ENCODE measurements at places on chromosomes 3 and 15. TPM values are rescaled to one million over a fixed set of nuclear protein-coding genes. Genes with fewer than 3 reads are reported as not detected.

DNA sequence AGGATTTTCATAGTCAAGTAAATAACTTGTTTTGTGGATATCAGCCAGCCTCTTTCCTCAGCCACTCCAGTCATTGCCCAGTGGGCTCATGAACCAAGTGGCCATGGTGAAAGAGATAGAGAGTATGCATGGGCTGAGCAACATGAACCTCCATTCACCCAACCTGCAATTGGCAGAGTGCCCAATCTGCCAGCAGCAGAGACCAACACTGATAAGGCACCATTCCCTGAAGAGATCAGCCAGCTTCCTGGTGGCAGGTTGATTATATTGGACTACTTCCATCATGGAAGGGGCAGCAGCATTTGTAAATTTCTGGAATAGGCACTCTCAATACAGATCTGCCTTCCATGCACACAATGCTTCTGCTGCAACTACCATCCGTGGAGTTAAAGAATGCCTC lies 10.3 kb upstream of the MCF2L2 start:
- peaks cover 26% of the 10 kb centered on the region for H3K27me3 ChIP-seq
- H3K4me1 ChIP-seq, result peaks cover 39% of the 10 kb centered on the region
- H3K27ac ChIP-seq, result no peak overlapping the region
- H3K36me3 ChIP-seq, result peaks cover 12% of the 10 kb centered on the region

- no peak overlapping the region for H3K27ac ChIP-seq
- H3K4me3 ChIP-seq, result no peak overlapping the region
Measured at GRCh38 chr3:24370352-24371090, 124.1 kb downstream of the THRB start.

GRCh38 chr3:89533275-89533674 lies 425.9 kb downstream of the EPHA3 start:
- H3K4me1 ChIP-seq, result peaks cover 17% of the 10 kb centered on the region
- H3K36me3 ChIP-seq, result peaks cover under 1% of the 10 kb centered on the region
- no peak overlapping the region for H3K27ac ChIP-seq

DNA sequence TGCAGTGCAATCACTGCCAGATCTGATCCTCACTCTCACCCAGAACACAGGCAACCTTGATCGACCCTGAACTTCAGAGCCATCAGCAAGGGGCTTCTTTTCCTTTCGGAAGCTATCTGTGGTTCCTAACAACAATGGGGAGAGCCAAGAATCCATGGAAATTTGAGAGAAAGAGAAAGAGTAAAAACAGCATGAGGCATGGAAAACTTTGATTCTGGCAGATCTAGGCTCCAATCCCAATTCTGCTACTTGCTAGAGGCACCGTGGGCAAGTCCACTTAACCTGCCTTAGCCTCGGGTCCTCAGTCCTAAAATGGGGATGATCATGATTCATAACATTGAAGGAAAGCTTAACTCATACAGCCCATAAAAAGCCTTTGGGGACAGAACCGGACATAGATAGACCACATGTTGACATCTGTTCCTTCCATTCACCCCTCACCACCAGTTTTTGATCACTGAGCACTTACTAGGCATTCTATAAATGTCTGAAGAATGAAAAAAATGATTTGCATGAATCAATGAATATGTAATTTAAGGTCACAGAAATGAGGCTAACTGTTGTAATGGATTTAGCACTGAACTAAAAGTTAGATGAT lies 605.7 kb upstream of the CFAP20DC start:
- H3K4me3 ChIP-seq, result no peak overlapping the region
- no peak overlapping the region for H3K27ac ChIP-seq
- H3K27me3 ChIP-seq, result no peaks in the 10 kb centered on the region

DNA sequence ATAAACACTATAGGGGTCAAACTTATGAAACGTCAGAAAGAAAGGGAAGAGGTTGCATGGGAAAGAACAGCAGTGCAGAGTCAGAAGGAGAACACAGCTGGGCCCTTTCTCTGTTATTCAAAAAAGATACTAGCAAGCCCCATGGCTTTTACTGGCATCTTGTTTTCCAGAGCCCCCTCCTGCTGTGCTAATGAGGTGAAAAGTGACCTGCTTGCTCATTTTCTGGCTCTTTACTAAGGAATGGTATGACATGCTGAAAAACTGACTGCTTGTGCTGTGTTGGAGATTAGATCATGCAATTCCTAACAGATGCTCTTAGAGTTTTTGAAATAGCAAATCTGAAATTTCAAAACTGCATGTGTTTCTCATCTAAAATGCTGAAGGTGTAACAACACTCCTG lies 541.6 kb upstream of the ALCAM start:
- H3K36me3 ChIP-seq, result peaks cover 42% of the 10 kb centered on the region
- H3K27ac ChIP-seq, result peak overlapping the region; percentile 77
- DNase-seq, result peak; percentile 57

DNA sequence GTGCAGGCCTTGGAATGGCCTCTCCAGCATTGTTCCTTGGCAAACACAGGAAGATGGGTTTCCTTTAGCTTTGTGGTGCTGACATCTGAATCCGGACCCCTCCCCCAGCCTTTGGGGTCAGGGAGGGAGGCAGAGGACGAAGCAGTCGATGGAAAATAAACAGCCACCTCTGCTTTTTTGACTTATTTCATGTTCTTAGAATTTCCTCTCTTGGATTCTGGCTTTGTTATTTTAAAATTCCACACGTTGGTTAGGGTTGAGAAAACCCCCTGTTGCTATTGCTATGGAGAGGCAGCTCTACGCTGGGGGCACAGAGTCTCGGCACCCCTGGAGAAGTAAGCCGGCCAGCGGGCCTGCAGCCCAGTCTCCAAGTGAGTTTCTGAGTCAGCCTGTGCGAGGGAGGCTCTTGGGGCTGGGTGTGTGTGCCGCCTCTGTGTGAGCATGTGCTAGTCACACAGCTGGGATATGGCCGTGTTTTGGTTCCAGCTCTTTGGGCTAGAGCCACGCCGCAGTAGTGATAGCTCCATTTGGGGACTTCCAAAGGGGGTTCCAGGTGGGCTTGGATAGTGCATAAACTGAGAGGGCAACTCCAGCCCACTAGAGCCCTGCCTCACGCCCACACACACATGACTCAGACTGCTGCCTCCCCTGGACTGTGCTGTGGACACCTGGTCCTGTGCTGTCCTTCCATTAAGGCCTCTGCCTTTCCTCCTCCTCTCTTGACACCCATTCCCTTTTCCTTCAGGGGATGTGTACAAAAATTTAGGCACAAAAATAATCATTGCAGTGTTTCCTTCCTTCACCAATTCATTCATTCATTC lies 58.8 kb downstream of the AMOTL2 start:
- H3K27ac ChIP-seq, result no peak overlapping the region
- peaks cover 26% of the 10 kb centered on the region for H3K4me1 ChIP-seq
- H3K36me3 ChIP-seq, result no peaks in the 10 kb centered on the region
- H3K27me3 ChIP-seq, result peaks cover 20% of the 10 kb centered on the region

GRCh38 chr3:196966526-196967401 lies 1.9 kb downstream of the PIGZ start:
- H3K4me1 ChIP-seq, result peaks cover 10% of the 10 kb centered on the region
- DNase-seq, result peak; percentile 66
- peak overlapping the region; percentile 66 for H3K4me3 ChIP-seq
- H3K27me3 ChIP-seq, result peaks cover 85% of the 10 kb centered on the region

DNA sequence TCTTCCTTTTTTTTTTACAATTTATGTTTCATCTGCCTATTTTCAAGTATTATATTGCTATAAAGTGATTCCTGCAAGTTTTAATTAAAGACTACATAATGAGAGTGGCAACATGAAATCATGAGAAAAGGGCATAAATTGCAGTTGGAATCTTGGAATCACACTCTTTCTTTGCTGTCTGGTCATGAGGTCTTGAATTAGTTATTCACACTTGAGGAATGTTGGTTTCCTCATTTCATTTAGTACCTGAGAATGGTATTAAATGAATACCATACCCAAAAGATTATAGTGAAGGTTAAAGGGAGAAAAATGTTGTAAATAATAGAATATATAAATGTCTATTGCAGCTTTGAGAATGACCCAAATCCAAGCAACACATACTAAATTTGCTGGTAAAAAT lies 25.8 kb upstream of the CNTN3 start:
- no peaks in the 10 kb centered on the region for H3K27me3 ChIP-seq
- H3K4me3 ChIP-seq, result no peak overlapping the region
- no peak for DNase-seq
- no peak overlapping the region for H3K27ac ChIP-seq

GRCh38 chr3:140509534-140509933 lies 168.3 kb upstream of the TRIM42 start:
- peaks cover 62% of the 10 kb centered on the region for H3K4me1 ChIP-seq
- DNase-seq, result peak; percentile 33
- H3K27me3 ChIP-seq, result no peaks in the 10 kb centered on the region
- no peaks in the 10 kb centered on the region for H3K36me3 ChIP-seq

- H3K4me3 ChIP-seq, result no peak overlapping the region
- H3K27ac ChIP-seq, result no peak overlapping the region
- H3K4me1 ChIP-seq, result peaks cover 25% of the 10 kb centered on the region
- H3K36me3 ChIP-seq, result no peaks in the 10 kb centered on the region
Measured at GRCh38 chr15:74168711-74169126, 4.8 kb upstream of the ISLR start.

DNA sequence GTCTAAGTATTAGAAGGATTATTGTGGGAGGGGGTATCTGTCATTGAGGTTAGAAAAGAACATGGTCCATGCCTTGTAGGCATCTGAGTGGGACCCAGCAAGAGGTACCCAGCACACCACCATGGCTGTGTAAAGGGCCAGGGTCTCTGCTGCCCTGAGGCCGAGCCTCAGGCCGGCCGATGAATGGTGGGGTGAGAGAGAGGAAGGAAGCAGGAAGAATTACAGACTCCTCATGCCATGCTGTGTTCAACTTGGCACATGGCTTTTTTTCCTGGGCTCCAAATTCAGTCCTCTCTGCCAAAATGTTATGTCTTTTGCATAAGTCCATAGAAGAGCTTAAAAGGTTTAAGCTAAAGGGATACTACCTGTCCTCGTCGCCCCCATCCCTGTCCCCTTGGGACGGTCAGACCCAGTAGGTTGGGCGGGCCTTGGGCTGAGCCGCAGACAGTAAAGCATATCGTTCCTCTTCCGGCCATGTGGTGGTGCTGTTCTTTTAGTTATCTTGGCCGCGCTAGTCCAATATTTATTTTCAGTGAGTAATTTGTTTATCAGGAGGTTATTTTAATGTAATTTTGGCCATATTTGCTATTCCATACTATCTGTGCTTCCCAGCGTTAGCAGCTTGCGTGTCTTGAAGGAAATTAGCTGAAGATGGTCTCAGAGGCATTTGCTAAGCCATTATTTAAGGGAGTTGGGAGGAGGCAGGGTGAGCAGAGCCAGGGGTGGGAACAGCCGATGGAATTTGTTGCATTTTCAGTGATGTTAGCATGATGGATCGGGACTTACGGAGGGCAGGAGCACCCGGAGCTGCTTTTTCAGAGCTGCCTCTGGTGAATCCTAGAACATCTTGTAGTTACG lies 152.4 kb downstream of the AGBL1 start:
- H3K27me3 ChIP-seq, result no peaks in the 10 kb centered on the region
- DNase-seq, result peak; percentile 67
- H3K4me1 ChIP-seq, result peaks cover 55% of the 10 kb centered on the region
- H3K4me3 ChIP-seq, result peak overlapping the region; percentile 55
- H3K36me3 ChIP-seq, result no peaks in the 10 kb centered on the region

- H3K4me3 ChIP-seq, result no peak overlapping the region
- H3K27me3 ChIP-seq, result no peaks in the 10 kb centered on the region
- no peak overlapping the region for H3K27ac ChIP-seq
- DNase-seq, result no peak
- no peaks in the 10 kb centered on the region for H3K36me3 ChIP-seq
Measured at GRCh38 chr3:180296971-180297370, 260.2 kb upstream of the PEX5L start.

DNA sequence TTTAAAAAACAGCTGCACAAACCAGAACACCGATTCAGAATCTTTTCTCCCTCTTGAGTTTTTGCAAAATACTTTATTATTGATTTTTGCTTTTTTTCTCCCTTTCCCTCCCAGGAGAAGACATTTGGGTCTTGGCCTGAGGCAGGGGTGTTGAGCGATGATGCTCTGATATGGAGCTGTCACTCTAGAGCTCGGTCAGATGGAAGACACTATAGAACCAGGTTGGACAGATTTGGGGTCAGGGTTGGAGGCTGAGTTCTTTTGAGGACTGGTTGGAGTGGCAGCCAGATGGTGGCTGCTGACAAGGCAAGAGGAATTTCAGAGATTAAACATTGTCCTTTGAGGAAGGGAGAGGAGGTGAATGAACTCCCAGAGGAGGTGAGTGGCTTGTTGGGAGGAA lies 16.9 kb downstream of the CDAN1 start:
- H3K27me3 ChIP-seq, result no peaks in the 10 kb centered on the region
- no peaks in the 10 kb centered on the region for H3K4me1 ChIP-seq
- H3K36me3 ChIP-seq, result peaks cover 10% of the 10 kb centered on the region
- H3K4me3 ChIP-seq, result no peak overlapping the region
- no peak overlapping the region for H3K27ac ChIP-seq

DNA sequence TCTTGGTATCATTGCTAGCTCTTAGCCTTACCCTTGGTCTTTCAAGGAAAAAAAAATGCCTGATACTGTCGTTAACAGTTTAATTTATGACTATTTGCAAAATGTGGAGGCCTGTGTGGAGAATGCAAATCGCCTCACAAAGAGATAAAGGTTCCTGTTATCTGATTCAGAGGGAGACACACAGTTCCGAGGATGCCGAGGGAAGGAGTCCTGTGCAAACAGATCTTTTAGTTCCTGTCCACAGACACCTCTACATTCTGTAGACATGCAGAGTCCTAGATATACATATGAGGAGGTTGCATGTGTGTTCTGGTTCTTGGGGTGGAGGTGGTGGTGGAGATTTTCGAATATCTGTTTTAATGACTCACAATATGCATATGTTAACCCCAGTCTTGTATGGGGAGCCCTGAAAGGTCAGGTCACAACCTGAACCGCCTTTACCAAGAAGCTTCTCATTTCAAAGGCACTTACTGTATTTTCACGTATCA lies 5.7 kb downstream of the NR2F2 start:
- peak overlapping the region; percentile 46 for H3K4me3 ChIP-seq
- no peak overlapping the region for H3K27ac ChIP-seq
- H3K4me1 ChIP-seq, result peaks cover 79% of the 10 kb centered on the region
- H3K36me3 ChIP-seq, result no peaks in the 10 kb centered on the region

- peaks cover 33% of the 10 kb centered on the region for H3K36me3 ChIP-seq
- H3K4me1 ChIP-seq, result no peaks in the 10 kb centered on the region
- H3K27ac ChIP-seq, result no peak overlapping the region
- H3K4me3 ChIP-seq, result no peak overlapping the region
- peaks cover 2% of the 10 kb centered on the region for H3K27me3 ChIP-seq
Measured at GRCh38 chr15:100147828-100148227, 193.9 kb downstream of the ADAMTS17 start.

DNA sequence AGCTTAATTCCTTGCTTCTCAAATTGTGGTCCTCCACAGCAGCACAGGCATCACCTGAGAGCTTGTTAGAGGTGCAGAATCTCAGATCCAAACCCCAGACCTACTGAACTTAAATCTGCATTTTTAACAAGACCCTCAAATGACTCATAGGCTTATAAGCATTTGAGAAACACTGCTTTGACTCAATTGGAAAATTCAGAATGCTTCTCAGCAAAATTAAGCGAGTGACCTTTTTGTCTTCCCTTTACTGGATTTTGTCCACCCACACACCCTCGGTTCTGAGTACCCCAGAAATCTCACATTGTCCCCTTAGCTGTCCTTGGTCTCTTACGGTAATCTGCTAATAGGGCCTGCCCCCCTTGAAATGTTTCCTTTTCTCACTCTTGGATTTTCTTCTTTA lies 17.9 kb downstream of the CD80 start:
- H3K4me3 ChIP-seq, result no peak overlapping the region
- no peak overlapping the region for H3K27ac ChIP-seq
- no peak for DNase-seq
- no peaks in the 10 kb centered on the region for H3K36me3 ChIP-seq
- no peaks in the 10 kb centered on the region for H3K4me1 ChIP-seq

The PARP16 gene
- 5.8 TPM for total RNA-seq

The RNU5B-1 gene
- total RNA-seq, result not detected

The PARP15 gene
- total RNA-seq, result 0.37 TPM

The WDR93 gene
- not detected for total RNA-seq

The PHLDB2 gene
- total RNA-seq, result 23.5 TPM

The PRTG gene
- 3.6 TPM for total RNA-seq

The DCUN1D1 gene
- 64.5 TPM for total RNA-seq

The GRM2 gene
- 3.7 TPM for total RNA-seq

The DAZL gene
- total RNA-seq, result 4.3 TPM

All from WTC11 (cell line).